ENCODE measurements at places on chromosomes 2 and 18.

- DNase-seq, result no peak
These were observed 216.5 kb upstream of the FN1 start for GRCh38 chr2:215652388-215652787.

GRCh38 chr2:240605867-240606743 lies 19.2 kb upstream of the GPR35 start:
- no peak for DNase-seq

DNA sequence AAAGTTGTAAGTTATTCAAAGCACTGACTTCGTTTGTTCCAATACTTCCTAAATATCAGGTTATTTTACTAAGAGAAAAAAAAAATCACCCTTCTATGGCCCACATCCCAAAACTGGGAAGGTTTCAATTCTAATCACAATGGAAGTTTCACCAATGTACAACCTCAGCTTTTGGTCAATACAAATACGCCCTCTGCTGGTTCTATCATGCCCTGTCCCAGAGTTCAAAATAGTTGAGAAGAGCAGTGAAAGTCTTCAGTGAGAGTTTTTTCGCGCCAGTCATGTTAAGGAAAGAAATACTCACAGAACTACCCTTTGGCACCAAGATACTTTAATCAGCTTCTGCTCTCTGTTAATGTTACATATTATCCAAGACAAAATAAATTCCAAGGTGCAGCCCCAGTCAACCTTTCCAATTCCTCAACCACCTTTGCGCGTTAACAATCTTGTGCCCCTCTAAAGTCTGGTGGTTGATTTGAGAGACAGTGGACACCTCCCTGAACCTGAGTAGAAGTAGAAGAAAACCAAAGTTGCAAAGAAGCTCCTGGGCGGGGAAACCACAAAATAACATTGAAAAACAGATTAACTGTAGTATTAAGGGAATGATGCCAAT lies 59.9 kb downstream of the SUMO1 start:
- peak; percentile 77 for DNase-seq

DNA sequence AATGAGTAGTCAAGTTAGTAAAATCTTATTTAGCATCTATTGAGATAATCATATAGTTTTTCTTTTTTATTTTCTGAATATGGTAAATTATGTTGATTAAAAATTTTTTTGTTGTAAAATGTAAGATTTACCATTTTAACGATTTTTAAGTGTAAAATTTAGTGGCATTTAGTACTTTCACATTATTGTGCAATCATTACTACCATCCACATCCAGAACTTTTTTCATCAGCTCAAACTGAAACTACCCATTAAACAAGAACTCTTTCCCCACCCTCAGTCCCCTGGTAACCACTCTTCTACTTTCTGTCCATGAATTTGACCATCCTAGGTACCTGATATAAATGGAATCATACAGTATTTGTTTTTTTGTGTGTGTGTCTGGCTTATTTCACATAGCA lies 11.1 kb downstream of the RAB3GAP1 start:
- DNase-seq, result peak; percentile 66

GRCh38 chr2:228533156-228533555 lies 351.7 kb upstream of the SPHKAP start:
- DNase-seq, result no peak

DNA sequence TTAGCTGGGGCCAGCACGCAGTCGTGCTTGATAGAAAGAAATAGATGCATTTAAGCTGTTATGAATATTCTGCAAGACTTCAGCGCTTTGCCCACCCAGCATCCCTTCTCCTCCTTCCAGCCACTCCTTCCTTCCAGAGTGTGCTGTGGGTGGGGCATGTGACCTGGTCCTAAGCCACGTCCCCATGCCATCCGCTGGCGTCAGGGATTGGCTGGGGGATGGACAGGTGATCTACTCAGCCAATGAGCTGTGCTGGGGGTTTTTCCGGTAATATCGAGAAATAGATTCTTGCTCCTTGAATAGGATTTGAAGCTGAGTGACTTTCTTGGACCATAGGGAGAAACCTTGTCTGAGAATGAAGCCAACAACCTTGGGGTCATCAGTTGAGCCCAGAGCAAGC lies 4.8 kb upstream of the ZAP70 start:
- no peak for DNase-seq

GRCh38 chr2:131031875-131032274 lies 61.4 kb downstream of the FAM168B start:
- DNase-seq, result no peak

DNA sequence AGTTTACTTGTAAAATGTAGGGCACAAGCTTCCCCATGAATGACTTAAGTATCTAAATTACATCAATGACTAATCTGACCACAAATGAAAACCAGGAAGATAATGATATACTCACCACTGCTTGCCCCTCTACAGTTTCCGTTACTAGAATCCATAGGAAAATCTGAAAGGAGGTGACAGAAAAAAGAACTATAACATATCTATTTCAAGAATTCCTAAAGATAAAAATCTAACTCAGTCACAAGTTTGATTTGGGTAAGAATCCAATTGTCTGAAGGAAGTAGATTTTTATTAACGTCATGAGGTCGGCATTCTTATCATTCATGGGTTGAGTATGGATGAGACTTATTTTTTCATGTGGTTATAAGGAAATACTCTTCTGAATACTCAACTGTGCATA lies 7.8 kb downstream of the FRZB start:
- DNase-seq, result no peak

DNA sequence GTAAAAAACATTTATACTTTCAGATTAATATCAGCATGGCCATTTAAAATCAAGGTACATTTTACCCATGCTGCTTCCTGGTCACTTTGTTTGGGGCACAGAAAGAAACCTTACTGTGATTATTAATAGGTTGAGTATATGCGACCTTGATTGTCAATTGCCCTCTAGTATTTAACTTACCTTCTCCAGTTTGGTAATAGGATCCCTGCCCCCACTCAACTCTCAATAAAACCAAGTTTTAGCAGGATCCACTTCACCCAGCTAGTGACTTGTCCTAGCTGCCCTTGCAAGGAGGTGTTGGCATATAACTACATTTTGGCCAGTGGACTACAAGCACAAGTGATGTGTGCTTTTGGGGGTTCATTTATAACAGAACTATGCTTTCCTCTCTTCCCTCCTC lies 34.3 kb downstream of the FANCL start:
- no peak for DNase-seq

All from fibroblast of villous mesenchyme (primary cell).